NCI-H226 (cell line): ENCODE measurements at places on chromosomes 1 and 21.
A peak's percentile ranks its signal among the peaks of the same experiment; 100 is the strongest.

DNA sequence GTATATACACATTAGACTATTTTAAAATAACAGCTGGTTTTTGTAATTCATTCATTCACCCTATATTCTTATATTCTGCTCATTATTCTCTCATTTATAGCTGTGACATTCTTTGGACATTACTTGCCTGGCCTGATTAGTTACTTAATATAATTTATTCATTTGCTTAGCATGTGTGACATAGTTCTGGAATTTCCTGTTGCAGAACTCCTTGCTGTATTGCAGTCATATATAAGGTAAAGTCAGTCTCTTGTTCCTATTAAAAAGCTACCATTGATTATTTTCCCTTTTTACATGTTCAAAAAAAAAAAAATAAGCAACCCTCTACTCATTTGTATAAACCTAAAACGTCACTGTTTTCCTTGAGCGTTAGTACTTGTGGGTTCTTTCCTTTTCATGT, 23.9 kb downstream of the GNAT2 start:
- DNase-seq, result no peak

- DNase-seq, result peak; percentile 53
Observed at GRCh38 chr1:51926171-51926812, 47.8 kb upstream of the NRDC start.

DNA sequence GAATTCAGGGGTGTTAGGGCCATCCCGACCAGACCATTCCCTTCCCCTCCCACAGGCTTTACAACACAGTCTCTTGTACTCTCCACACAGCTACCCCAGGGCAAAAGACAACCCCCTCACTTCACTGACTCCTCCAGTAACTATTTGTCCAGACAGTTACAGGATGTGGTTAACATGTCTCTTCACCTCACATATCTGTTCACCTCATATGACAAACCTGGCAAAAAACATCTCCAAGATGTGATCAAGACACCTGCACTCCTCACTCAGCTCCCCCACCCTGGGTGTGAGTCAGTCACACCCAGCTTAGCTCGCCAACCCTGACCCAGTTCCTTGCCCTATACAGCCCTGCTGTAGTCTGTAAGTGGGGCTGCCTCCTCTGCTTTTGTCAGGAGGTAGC, 490.5 kb upstream of the CHRM3 start:
- peak; percentile 15 for DNase-seq

DNA sequence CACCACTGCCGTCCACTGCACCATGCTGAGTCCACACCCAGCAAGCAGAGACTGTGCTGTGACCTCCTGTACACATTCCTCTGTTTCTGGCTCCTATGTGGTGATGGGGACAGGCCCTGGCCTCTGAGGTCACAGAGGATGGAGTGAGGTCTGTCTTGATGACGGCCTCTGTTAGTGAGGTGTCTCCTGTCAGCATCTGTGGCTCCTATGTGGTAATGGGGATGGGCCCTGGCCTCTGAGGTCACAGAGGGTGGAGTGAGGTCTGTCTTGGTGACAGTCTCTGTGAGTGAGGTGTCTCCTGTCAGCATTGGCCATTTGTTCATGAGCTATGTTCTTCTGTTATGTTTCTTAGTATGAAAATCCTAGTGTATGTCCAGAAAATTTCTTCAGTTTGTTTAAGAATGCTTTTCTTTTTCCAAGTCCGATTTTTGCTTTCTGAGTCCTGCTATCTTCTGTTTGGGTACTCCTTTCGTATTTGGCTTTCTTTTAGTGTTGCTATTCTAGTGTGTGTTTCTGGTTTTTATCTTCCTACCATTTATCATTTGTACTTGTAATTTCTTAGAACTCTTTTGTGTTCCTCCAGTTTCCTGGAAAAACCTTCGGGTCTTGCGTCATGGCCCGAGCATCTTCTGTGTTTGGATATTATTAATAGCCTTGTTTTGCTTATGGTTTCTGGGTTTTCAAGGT, 13.4 kb downstream of the SNAP47 start:
- DNase-seq, result no peak

- peak; percentile 55 for DNase-seq
Observed at GRCh38 chr1:223135176-223135942, 7.7 kb downstream of the TLR5 start.

- no peak for DNase-seq
Observed at GRCh38 chr1:218499011-218499691, 154.0 kb downstream of the TGFB2 start.

DNA sequence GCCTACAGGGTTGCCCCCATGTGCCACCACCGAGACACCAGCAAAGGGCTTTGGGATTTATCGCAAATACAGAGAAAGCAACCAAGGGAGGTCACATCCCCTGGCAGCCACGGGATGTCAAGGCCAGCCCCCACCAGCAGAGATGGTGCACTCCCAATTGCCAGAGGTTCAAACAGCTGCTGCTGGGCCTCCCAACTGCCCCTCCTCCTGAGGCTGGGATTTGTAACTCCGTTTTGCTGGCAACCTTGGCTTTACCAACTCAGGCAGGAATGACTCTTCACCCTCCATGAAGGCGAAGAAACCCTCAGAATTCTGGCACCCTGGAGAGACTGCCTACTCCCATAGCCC, 11.6 kb downstream of the TMEM53 start:
- no peak for DNase-seq

- peak; percentile 68 for DNase-seq
Observed at GRCh38 chr1:87712261-87713010, 383.8 kb downstream of the LMO4 start.

GRCh38 chr1:35475356-35475755, 81.8 kb downstream of the KIAA0319L start:
- peak; percentile 6 for DNase-seq

- DNase-seq, result no peak
Observed at GRCh38 chr1:161311595-161312181, 1.9 kb upstream of the MPZ start.

DNA sequence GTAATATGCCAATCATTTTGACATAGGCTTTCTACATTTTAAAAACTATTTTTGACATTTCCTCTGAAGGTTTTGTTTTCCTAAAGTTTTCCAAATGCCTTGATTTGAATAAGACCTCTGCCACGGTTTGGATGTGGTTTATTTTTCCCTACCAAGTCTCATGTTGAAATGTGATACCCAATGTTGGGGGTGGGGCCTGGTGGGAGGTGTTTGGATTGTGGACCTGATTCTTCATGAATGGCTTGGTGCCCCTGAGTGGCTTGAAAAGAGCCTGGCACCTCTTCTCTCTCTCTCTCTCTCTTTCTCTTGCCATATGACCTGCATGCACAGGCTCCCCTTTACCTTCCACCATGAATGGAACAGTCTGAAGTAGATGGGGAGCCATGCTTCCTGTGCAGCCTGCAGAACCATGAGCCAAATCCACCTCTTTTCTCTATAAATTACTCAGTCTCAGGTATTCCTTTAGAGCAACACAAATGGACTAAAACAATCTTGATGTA, 14.8 kb downstream of the MMEL1 start:
- no peak for DNase-seq

- peak; percentile 93 for DNase-seq
Observed at GRCh38 chr1:67766141-67766978, 66.9 kb downstream of the GNG12 start.

DNA sequence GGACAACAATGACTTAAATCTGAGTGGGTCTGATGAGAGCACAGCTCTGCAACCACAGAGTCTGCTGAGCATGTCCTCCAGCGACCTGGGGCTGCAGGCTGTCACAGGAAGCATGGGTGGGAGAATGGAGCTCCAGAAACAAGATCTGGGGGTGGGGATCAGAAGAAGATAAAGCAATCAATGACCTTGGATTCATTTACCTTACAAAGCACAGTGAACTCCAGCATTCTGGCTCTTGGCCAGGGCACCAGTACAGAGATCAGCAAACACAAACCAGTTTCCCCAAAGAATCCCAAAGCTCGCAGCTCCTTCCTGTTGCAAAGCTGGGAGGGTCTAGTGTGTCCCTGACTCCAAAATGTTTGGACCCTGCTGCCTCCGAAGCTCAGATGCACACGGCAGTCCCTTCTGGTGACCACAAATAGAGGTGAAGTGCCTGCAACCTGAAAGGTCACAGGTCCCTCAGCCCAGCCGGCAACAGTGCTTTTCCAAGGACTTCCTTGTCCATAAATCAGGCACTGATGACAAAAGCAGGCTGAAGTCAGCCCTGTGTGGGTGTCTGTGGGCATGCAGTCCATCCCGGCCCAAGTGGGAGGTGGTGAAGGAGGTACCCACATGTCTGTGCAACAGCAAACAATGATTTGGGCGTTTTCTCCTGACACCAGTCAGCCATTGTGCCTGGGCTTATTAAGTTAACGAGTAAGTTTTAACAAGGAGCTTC, 76.1 kb downstream of the SH3BGR start:
- no peak for DNase-seq

GRCh38 chr1:230210981-230211336, 143.9 kb downstream of the GALNT2 start:
- no peak for DNase-seq

DNA sequence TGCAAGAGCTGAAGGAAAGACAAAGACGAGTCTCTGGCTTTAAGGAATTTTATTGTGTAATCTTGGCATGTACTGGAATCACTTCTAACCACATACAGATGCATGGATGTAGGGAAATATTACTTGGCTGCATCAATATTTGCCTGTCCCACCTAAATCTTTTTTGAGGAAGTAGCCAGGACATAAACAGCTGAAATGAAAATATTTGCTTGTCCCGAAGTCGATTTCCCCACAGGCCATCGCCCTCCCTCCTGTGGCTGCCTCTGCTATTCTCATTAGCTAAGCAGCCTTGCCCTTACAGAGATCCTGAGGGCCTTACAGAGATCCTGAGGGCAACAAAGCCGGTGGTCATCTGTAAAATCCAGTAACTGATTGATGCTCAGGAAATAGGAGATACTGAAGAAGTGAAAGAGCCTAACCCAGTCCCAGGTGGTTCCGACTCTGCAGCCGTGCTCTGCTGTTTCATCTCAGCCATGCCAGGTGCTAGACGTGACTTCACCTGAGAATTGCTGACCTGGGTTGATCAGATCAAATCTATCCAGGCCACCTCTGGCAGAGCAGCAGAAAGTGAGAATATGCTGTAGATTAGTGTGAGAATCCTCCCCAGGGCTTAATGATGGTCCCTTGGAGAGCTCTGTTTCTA, 25.5 kb downstream of the MAN1C1 start:
- no peak for DNase-seq

GRCh38 chr1:168794057-168794456, 65.1 kb upstream of the DPT start:
- no peak for DNase-seq

- peak; percentile 85 for DNase-seq
Observed at GRCh38 chr1:64072089-64072793, 131.2 kb upstream of the UBE2U start.

DNA sequence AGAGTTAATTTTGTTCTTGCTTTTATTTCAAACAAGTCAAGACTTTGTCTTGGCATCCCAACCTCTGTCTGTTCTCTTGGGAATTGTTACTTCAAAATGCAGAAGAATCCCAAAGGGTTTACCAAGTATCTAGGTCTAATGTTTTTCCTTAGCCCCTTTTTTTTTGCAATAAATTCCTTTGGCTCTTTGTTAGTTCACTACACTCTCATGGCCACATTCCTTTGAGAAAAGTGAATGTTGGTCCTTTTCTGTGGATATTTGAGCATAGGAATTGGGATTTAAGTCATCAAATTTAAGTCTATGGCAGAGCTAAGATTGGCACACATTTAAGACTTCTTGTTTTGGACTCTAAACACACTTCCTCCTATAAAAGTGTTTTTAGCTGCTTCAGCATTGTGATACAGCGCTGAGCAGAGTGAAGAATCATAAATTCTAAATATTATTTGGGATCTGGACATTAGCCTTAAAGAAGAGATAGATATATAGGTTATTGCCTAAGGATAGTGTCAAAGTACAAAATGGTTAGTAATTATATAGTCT, 1.9 kb downstream of the BTF3L4 start:
- no peak for DNase-seq

- DNase-seq, result no peak
Observed at GRCh38 chr1:229953736-229954326, 113.2 kb upstream of the GALNT2 start.

DNA sequence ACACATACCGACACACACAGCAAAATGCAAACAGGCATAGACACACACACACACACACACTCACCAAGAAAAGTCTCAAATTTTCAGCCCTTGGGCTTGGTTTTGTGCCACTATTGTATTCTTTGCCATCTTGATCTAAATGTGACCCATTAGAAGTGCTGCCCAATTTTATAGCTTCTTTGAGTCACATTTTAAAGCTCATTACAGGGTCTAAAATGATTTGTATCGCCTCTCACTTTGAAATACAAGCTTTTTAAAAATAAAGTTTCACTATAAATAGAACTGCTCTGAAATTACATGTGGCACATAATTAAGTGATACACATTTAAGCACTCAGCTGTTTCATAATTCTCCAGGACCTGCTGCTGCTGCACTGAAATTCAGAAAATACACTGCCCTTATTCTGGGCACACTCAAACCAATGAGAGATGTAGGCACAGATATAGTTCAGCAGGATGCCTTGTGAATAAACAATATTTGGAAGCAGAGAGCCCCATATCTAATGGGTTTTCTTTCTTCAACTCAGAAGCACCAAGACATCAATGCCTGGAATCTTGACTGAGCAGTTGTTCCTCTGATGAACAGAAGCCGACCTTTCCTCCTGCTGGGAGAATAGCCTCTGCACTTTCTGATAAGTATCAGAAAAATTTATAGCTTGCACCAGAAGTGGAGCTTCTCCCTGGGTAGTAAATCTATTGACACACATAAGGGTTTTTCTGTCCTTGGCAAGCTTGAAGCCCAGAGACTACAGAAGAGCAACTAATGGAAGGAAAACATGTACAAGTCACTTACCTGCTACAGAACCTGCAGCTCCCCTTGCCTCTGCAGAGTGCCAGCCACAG, 37.0 kb upstream of the PLPPR4 start:
- DNase-seq, result no peak

- no peak for DNase-seq
Observed at GRCh38 chr1:202046227-202046626, 35.8 kb downstream of the ELF3 start.

DNA sequence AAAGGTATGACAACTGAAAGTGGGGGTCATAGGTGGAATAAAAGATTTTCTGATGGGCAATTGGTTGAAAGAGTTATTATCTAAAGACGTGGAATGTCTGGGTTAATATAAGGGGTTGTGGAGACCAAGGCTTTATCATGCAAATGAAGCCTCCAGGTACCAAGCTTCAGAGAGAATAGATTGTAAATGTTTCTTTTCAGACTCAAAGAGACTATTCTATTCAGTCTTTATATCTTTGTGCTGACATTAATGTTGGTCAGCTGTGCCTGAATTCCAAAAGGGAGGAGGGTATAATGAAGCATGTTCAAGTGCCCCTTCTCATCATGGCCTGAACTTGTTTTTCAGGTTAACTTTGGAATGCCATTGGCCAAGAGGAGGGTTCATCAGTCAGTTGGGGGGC, 145.3 kb downstream of the SETD4 start:
- DNase-seq, result no peak

DNA sequence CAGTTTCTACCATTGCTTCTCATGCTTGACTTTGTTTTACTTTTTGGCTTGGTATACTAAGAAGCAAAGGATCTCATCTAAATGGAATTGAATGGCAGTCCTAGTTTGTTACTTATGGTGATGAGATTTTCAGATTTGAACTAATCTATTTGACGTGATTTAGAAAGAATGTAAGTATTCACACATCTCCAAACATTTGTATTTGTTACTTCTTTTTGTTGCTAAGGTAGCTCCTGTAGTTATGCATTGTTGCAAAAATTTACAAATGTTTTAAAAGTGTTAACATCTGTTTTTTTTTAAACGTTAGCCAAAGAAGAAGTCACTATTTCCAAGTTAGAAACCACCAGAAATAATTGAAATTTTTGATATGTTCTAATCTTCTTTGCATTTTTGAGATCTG, 222.5 kb downstream of the RPS6KC1 start:
- DNase-seq, result no peak

- no peak for DNase-seq
Observed at GRCh38 chr1:202643397-202644218, 66.6 kb downstream of the SYT2 start.

- DNase-seq, result no peak
Observed at GRCh38 chr1:79663916-79664315, 657.4 kb upstream of the ADGRL4 start.
